ENCODE measurements at places on chromosomes 2 and 18.

DNA sequence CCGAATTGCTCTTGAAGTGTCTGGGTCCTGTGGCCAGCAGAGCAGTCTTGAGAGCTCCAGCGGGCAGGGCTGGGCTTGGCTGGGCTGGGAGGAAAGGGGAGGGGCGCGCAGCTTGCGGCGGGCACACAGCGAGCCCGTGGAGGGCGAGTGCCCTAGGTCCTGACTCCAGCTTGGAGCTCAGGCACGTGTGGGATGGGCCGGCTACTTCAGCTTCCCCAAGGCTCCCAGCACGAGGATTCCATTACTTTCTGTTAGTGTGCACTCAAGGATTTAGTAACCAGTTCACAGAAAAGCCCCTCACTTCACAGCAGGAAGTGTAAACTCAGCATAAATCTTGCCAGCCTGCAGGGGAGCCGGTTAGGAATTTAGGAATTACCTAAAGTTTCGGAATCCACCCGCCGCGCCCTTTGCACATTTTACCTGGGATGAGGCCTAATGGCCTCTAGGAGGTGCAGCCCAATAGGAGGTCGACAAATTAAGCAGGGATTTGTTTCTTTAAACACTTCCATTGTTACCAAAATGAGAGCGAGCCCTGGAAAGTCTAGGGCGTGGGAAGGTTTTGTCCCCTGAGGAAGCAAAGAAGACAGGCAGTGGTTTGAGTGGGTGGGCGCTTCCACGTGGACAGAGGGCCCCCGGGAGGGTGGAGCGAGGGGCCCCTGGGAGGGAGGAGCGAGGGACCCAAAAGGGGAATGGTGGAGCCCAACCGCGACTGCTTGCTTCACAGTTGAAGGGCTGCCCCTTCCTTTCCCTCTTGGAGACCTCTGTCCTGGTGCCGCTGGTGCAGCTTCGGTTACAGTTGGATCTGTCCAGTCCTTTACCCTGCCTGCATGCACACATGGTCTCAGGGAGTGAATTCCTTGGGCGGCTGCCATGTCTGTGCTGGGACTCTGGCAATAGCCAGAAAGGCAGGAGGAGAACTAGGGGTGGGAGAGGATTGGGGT, 93.3 kb downstream of the CTAGE1 start:
- peak; percentile 66 for DNase-seq

DNA sequence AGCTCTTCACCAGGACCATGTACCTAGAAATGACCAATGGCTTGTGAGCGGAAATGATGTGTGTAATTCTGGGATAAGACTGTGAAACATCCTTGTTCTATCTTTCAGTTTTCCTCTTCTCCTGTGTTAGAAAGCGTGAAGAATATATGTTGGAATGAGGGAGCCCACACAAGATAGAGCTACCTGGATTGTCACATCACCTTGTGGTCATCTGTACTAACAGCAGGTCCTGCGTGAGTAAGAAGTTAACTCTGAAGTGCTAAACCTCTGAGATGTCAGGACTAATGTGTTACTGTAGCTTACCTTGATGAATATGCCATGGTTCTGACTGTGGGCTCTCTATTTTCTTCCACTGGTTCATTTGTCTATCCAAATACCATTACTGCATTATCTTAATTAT, 75.6 kb downstream of the FASTKD2 start:
- no peak for DNase-seq

- DNase-seq: no peak
These were observed 383.7 kb downstream of the SOCS6 start for GRCh38 chr18:70672581-70672980.

DNA sequence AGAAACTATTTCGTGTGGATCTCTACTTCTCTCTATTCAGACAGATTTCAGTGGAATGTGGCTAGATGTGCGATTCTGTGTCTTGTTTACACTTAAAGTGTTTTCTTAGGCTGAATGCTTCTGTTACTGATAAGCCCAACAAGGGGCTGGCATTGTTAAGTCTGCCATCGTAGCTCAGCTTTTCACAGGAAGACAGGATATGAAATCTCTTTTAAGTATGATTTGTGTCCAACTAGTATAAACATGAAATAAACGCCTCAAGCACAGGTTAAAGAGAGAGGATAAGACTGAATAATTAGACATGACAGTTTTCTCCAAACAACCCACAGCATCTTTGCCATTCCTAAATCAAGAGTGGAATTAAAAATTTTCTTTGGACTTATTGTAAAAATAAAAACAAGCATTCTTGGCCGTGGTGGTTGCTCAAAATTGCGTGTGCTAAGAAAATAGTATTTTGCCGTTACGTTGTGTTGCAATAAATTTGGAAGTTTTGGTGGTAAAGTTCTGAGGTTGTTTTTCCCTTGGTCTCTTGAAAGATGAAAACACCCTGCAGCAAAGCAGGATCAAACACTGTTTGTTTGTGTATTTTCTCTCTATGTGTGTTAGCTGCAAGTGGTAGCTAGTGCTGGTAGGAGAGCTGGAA, 1.0 kb downstream of the VIT start:
- DNase-seq: no peak

- no peak for DNase-seq
These were observed 166.3 kb upstream of the SERTAD2 start for GRCh38 chr2:64819774-64820688.

DNA sequence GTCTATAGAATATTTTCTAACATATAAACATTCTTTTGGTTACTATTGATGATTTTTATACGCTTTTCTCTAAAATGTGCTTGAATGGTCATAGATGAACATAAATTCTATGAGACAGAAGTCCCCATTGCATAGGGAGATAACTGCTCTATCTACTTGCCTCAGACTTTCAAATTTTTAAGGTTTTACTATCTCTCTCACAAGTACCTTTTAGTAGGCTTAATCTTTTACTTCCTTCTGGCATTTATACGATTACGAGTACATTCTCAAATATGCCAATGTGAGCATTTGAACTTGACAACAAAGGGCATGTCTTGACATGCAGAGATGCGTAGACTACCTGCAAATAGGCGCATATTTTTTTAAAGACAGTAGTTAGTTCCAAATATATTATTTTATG, 935.9 kb upstream of the LRATD1 start:
- DNase-seq: no peak

GRCh38 chr2:28469947-28470535, 25.8 kb upstream of the PLB1 start:
- no peak for DNase-seq

DNA sequence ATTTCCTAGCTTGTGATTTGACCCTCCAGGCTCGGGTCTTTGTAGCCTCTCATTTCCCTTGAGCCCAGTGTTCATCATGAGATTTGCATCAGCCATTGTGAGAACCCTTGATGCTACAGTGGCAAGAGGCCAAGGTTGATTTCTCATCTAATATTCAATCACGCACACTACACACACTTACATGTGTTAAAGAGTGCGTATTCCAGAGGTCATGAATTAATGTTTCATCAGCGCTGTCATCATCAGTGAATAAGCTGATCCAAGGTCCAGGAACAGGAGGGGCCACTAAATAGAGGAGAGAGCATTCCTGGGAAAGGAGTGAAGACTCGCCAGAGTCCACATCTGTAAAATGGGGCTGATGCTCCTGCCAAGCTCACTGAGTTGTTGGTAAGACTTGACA, 276.1 kb upstream of the SIX2 start:
- peak; percentile 84 for DNase-seq

DNA sequence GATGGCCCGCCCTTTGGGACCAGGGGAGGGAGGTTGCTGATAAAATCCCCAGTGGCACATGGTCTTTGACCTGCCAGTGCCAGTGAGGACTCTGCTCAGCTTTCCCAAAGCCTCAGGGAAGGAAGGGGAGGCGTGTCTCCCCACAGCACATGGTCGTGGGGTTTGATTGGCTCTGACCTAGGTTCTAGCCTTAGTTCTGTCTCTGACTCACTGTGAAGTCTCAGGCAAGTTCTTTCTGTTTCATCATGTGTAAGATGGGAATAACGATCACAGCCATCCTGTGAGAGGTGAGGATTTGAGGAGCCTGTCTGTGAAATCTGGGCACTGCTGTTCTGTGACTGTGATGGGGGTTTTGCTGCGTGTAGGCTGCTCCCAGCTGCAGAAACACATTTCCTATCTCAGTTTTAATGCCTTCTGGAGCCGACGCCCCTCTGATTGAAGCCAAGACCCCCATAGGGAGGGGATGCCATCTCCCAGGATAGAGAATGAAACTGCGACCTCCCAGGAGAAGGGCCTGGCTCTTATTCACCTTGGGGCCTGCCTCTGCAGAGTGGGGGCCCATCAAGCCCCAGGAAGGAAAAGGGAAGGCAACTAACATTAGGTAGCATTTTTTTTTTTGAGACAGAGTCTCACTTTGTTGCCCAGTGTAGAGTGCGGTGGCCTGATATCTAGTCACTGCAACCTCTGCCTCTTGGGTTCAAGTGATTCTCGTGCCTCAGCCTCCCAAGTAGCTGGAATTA, 84.0 kb downstream of the DDX1 start:
- DNase-seq: peak; percentile 7
